ENCODE measurements at places on chromosomes 1 and 21.
A peak's percentile ranks its signal among the peaks of the same experiment; 100 is the strongest.

DNA sequence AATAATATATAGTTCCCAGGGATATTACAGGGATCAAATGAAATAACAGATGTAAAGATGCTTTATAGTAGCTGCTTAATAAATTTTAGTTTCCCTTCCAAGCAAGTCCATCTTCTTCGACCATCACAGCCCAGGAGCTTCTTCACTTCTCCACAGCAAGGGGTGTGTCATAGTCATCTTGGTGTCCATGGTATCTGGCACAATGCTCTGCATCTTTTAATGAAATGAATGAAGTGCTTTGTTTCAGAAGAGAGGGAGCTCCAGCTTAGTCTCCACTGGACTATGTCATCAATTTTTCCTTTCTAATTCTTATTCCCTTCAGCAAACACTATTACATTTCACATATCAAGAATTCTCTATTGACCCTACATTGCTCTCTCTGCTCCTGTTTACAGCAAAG is 4.9 kb upstream of the MACF1 start:
- DNase-seq: no peak

GRCh38 chr1:57424231-57425027 is 569 bp upstream of the DAB1 start:
- DNase-seq: peak; percentile 89

GRCh38 chr1:30173560-30173959 is 549.8 kb downstream of the MATN1 start:
- DNase-seq: no peak

- peak; percentile 61 for DNase-seq
These were observed at the start of gene HES2 for GRCh38 chr1:6419804-6420453. TSS of gene HES2 (minus strand) at chr1:6419919. CDS start at chr1:6419820, 99 bp downstream.

GRCh38 chr21:43283136-43283924 is 114.5 kb downstream of the CRYAA start:
- no peak for DNase-seq

- DNase-seq: no peak
These were observed 87.3 kb upstream of the CSF3R start for GRCh38 chr1:36570006-36570405.

- peak; percentile 76 for DNase-seq
These were observed 1.0 kb upstream of the S100A2 start for GRCh38 chr1:153566414-153567371.

- peak; percentile 53 for DNase-seq
These were observed 558 bp downstream of the PAXBP1 start for GRCh38 chr21:32770871-32771523.

DNA sequence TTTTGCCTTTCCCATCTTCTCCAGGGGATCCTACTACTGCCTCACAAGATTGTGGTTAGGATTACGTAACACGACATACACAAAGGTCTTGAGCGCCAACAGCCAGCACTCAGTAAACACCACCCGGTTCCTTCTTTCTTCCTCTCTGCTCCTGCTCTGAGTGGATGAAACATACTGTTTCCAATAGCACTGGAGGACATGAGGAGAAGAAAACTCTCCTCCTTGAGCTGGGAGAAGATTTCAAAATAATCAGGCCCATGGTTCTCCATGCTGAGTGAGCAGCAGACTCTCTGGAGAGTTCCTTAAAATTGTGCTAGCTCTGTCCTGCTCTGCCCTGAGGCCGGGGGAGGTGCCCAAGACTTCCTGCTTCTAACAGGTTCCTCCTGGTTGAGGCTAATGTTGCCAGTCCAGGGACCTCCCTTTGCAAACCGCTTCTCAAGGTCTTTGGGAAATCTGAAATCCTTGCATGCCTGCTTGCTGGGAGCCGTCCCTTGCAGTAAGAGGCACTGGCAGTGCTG is 29.4 kb upstream of the MX1 start:
- DNase-seq: no peak

DNA sequence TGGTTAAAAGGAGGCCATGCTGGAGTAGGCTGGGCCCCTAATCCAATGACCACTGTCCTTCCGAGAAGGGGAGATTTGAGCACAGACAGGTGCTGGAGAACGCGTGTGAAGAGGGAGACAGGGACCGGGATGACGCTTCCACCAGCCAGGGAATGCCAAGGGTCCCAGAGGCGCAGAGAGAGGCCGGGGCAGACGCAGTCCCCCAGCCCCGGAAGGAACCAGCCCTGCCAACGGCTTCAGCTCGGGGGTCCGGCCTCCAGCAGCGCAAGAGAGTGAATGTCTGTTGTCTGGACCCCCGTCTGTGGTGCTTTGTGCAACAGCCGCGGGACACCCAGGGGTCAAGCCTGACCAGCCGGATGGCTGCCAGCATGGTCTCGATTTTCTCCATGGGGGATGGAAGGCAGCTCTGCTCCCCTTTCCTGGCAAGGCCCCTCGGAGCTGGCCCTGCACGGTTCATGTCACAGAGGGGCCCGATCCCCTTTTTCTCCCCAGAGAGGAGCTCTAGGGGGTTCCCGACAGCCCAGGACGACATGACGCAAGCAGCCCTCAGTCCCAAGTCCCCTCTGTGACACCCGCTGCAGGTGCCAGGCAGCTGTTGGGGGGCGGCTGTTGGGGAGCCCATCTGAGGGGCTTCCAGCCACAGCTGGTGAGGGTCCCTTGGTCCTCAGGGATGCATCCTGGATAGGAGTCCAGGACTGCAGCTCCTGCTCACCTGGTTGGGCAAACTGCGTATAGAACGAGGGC is 73.5 kb downstream of the SIK1 start:
- DNase-seq: no peak

DNA sequence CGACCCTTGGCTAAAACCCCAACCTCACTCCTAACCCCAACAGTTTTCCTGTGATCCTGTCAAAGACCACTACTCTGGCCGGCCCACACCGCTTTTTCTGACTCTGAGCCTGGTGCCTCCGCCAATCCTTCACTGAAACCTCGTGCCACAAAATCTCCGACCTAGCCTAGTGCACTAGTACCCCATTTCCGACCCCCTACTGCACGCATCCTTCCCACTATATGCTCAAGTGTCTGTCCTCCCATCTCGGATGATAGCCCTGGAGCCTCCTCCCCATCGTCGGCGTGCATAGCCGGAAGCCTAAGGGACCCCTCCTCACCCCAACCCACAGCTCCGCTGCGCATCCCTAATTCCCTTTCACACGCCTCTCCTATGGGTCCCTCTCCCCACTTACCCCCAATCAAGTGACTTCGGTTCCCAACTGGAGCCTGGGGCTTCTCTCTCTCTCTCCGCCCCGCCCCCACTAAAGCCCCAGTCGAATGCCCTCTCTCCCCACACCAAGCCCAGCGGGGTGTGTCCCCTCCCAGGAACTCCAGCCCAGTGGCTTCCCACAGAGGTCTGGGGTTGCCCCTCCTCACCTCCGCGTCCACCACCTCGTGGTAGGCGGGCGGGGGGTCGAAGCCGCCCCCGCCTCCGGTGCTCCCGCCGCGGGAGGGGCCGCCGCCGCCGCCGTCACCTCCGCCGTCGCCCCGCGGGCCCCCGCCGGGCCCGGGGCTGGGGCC is 791 bp downstream of the USP24 start:
- peak; percentile 79 for DNase-seq

GRCh38 chr1:46221749-46222148 is 18.6 kb downstream of the LURAP1 start:
- DNase-seq: peak; percentile 55

GRCh38 chr1:24324903-24325302 is 5.7 kb downstream of the GRHL3 start:
- DNase-seq: no peak

GRCh38 chr1:160954158-160955104 is at the start of gene ITLN2:
TSS of gene ITLN2 (minus strand) at chr1:160954809. CDS start at chr1:160954741, 68 bp downstream.
- DNase-seq: peak; percentile 5

GRCh38 chr1:55359611-55360010 is 144.4 kb upstream of the USP24 start:
- no peak for DNase-seq

DNA sequence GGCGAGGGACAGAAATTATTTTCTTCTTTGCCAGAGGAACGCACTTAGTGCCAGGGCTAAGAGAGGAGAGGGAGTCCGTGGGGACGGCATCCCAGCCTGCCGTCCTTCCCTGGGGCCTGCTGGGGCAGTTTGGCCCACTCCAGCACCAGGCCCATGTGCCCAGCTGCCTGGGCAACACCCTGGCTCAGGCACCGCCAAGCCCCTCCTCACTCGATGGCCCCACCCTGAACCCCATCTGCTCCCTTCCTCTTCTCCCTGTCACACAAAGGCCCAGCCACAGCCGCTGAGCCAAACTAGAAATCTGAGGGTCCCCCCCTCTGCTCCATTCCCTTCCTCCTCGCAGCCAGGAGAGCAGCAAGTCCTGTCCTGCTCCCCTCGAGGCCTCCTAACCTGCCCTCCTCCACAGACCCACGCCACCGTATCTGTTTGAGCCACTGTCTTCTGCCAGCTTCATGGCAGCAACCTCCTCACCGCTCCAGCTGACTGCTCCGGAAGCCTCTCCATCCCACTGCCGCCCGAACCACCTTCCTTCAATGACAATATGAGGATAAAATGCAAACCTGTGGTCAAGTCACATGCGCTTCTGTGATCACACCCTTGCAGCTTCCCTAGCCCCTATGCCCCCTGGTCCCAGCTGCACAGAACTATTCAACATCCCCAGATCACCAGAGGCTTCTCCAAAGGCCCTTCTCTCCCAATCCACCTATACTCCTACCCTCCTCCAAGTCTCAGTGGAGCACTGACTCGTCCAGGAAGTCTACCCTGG is 8.4 kb upstream of the TNNI1 start:
- no peak for DNase-seq

DNA sequence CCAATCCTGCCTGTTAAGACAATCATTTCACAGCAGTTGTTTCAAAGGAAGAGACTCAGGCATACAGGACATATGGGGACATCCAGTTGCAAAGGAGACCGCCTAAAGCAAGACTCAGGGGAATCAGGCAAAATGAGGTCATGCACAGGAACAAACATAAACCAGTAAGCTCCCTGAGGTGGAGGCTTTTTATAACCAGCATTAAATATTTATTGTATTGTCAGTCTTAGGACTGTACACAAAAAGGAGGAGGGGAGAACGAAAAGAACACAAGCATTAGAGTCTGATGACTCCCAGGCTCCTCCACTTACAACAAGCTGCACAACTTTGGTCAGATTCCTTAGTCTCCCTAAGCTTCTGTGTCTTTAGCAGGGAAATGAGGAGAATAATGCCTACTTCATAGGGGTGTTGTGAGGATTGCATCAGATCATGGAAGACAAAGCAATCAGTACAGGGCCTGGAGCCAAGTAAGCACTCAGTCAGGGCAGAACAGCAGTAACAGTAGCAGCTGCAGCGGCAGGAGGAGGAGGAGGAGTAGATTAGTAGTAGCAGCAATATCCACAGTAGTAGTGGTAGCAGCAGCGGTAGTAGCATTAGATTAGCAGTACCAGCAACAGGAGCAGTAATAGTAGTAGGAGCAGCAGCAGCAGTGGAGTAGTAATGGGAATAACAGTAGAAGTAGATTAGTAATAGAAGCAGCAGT is 54.2 kb upstream of the SPATA6 start:
- peak; percentile 57 for DNase-seq

- peak; percentile 14 for DNase-seq
These were observed 131.0 kb downstream of the XPR1 start for GRCh38 chr1:180762796-180763195.

- DNase-seq: no peak
These were observed 2.4 kb upstream of the SPOCD1 start for GRCh38 chr1:31818206-31818605.

GRCh38 chr1:204688007-204688406 is 2.5 kb upstream of the LRRN2 start:
- DNase-seq: no peak

DNA sequence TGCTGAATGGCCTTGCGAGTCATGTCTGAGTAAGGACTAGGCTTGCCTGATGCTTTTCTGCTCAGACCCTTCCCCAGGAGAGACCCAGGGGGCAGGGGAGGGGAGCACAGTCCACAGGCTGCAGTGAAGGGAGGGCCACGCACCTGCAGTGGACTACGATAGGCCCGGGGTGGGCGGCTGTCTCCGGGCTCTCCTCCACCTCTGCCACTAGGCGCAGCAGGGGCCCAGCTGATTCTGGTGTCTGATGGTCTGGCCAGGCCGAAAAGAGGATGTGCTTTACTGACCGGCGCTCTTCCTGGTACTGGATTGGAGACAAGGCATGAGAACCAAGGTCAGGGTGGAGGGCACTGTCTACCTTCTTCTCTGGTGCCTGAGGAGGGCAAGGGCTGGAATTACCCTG is 7.9 kb upstream of the ARL8A start:
- no peak for DNase-seq

- no peak for DNase-seq
These were observed 33.3 kb downstream of the PCNT start for GRCh38 chr21:46357335-46357604.

GRCh38 chr1:78490861-78491450 is at the start of gene PTGFR:
TSS of gene PTGFR (plus strand) at chr1:78490974. CDS start at chr1:78492744, 1,770 bp downstream.
- peak; percentile 87 for DNase-seq

DNA sequence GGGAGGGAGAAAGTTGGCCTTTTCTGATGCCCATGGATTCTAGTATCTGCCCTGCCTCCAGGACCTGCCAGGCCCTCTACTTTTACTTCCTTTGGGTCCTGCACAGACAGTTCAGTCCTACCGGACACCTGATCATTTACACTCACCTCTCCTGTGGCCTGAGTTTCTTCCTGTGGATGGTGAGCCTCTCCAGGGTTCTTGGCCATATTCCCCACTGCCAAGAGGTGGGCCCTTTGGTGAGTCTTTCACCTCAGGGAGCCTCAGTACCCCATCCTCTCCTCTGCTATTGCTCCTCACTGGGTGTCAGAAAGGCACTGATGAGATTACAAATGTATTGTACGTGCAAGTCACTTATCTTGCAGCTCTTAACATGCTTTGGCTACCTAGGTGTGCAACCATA is 81.4 kb upstream of the ETV3 start:
- DNase-seq: no peak

DNA sequence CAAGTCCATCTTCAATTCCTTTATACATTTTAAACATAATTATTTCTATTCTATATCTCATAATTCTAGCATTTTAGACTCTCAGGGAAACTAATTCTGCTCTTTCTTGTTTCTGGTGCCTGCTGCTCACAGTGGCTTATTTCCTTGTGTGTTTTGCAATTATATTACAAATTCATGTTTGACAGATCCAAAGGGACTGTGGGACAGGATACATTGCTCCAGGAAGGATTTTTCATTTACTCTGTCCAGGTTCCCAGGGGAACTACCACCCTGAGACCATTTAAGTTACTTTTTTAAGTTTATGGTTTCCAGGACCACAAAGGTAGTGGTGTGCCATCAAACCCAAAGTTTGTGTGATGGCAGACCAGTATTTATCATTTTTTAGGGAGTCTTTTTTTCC is 6.6 kb downstream of the TTC39A start:
- no peak for DNase-seq

Data from retina (tissue), 1 donor.